ENCODE measurements at places on chromosomes 6 and 20.

GRCh38 chr20:4036351-4036750 lies 21.0 kb upstream of the RNF24 start:
- DNase-seq, result no peak

GRCh38 chr6:130859161-130859867 lies 32.1 kb downstream of the SMLR1 start:
- no peak for DNase-seq

DNA sequence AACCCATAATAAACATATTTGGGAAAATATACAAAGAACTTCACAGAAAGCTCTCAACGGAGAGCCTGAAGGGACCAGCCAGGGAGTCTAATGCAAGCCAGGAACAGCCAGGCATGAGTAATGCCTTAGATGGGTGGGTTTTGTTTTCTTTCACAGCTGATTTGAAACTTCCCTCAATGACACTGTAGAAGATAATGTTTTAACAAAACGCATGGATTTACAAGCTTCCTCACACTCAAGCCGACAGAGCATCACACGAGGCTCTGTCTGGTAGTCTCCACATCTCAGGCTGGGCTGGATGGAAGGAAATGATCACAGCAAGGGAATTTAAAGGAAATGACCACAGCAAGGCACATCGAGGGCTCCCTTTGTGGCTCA lies 113.9 kb downstream of the GMPR start:
- DNase-seq, result no peak

DNA sequence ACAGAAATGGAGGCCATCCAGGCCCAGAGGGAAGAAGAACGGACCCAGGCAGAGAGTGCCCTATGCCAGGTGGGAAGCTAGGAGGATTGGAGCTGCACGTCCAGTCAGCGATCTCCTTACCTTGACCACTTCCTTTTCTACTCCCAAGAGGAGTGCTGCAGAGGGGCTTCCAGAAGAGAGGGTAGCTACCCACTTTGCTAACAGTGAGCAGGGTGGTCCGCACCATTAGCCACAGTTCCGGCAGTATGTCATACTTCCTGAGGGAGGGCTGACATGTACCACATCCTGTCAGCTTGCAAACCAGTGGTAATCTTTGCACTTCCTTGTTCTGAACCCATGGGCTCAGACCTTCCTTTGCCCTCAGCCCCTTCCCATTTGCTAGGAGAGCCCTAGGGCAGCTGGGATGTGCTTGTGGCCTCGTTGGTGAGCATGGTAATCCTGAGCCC lies 35.4 kb downstream of the CEP250 start:
- no peak for DNase-seq

DNA sequence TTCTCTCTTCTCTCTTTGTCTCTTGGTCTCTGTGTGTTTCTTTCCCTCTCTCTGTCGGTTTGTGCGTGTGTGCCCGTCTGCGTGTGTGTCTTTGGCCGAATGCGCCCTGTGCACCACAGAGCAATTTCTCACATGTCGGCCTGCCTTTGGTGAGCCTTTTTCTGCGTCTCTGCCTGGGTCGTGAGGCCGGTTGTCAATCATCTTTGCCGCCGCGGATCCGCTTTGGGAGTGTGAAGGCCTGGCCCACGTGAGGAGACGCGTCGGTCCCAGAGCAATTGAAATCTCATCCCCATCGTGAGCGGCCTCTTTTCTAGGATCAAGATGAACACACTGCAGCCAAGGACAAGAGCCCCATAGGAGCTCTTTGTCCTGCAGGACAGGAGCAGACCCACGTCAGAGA lies 580.7 kb upstream of the ZNF337 start:
- no peak for DNase-seq
